Stimulated activated CD4-positive, alpha-beta T cell treated with anti-CD3 and anti-CD28 coated beads, Interleukin-1b, Interleukin-23, amount 100 ng/mL, for 1 hour (primary cell): ENCODE measurements at places on chromosomes 6 and 20.
A peak's percentile ranks its signal among the peaks of the same experiment; 100 is the strongest.

DNA sequence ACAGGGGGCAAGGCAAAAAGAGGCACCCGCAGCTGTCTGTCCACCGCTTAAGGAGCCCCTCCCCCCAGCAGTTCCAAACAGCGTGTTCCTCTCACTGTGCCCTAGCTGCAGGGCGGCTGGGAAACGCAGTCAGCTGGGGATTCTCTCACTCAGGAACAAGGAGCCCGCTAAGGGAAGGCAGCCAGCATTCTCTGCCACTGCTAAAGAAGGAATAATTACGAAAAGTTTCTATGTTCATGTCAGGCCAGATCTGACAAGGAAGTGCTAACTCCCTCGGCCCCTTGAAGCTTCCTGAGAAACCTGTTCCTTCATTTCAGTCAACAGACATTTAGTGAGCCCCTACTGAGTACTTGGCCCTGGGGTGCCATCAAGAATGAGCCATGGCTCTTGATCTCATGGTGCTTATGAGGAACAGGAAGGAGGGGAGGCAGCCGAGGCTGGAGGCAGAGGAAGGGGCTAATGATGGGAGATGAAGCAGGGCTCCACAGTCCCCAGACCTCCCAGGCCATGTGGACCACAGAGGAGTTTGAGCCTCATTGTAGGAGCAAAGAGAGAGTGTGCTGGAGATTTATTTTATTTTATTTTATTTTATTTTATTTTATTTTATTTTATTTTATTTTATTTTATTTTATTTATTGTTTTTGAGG is 101.7 kb upstream of the PMEPA1 start:
- DNase-seq: no peak

DNA sequence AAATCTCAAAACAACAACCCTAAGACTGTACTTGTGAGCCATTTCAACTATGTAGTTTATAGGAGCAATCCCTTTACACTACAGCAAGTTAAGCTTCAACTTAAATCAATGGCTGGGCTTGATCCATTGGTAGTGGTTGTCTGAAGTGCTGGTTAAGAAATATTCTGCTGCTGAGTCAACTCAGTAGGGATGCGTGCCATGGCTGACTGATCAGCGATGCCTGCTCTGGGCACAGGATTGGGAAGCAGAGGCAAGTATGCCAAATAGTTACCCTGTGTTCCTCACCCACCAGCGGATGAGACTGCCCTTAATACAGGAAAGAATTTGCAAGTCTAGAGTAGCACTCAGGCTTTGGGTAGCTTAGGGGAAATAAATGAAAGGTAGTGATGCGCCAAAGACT is 41.5 kb downstream of the GCM1 start:
- DNase-seq: no peak

GRCh38 chr6:134734312-134734869 is 215.5 kb downstream of the ALDH8A1 start:
- DNase-seq: no peak

GRCh38 chr6:42226161-42226611 is 8.5 kb upstream of the MRPS10 start:
- no peak for DNase-seq

DNA sequence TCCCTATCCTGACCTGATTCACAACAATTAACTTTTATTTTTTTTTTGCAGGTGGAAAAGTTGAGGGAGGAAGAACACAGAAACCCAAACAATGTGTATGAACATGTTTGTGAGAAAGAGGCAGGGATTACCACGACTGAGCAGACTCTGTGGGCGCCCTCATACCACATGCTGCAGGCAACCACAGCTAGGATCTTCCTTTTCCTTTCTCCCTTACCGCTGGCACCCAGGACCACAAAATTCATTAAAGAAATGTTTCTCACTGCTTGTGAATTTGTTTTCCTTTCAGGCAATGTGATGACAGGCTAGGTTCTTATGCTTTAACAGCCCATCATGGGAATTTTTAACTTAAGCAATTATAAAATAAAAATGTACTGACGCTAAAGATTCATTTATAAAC is 287.1 kb downstream of the GMDS start:
- DNase-seq: no peak

DNA sequence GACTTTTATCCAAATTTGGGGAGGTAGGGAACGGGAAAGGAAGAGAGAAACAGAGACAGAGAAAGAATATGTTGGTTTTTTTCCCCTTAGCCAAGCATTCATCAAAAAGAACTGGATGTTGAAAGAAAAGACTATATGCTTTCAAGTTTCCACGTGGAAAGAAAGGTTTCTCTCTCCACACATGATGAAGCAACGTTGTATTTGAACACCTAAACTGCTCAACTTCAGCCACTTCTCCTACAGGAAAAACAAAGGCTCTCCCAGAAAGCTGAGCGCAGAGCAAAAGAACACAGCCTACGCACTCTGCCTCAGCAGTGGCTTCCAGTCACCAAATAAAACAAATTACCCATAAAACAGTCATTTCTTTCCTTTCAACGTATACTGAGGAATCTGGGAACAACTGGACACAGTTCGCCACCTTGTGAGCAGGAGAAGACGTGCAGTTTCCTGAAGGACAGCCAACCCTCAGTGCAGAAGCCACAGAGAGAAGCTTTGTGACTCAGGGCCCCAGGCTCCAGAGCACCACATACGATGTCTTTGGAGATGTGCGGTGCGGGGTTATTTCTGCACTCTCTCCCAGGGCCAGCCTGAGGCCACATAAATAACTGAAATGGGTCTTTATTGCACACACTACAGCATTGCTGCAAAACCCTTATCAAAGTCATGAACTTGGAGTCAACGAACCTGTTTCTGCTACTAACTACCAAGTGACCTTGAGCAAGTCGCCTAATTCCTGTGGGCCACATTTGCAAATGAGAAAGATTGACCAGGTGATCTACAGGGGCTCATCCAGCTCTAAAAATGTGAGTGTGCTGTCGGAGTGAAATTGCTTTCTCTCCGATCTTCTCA is 10.1 kb downstream of the IL17F start:
- no peak for DNase-seq

- DNase-seq: no peak
Observed at GRCh38 chr6:154572556-154572955, 62.1 kb upstream of the CNKSR3 start.

- no peak for DNase-seq
Observed at GRCh38 chr20:40547483-40548091, 141.4 kb downstream of the MAFB start.

- no peak for DNase-seq
Observed at GRCh38 chr20:539848-540247, 3.7 kb downstream of the CSNK2A1 start.

- DNase-seq: no peak
Observed at GRCh38 chr6:47740714-47741113, 41.1 kb upstream of the OPN5 start.

GRCh38 chr6:1629316-1629715 is 19.6 kb downstream of the FOXC1 start:
- no peak for DNase-seq

- no peak for DNase-seq
Observed at GRCh38 chr6:147986846-147987245, 355.8 kb upstream of the SASH1 start.

DNA sequence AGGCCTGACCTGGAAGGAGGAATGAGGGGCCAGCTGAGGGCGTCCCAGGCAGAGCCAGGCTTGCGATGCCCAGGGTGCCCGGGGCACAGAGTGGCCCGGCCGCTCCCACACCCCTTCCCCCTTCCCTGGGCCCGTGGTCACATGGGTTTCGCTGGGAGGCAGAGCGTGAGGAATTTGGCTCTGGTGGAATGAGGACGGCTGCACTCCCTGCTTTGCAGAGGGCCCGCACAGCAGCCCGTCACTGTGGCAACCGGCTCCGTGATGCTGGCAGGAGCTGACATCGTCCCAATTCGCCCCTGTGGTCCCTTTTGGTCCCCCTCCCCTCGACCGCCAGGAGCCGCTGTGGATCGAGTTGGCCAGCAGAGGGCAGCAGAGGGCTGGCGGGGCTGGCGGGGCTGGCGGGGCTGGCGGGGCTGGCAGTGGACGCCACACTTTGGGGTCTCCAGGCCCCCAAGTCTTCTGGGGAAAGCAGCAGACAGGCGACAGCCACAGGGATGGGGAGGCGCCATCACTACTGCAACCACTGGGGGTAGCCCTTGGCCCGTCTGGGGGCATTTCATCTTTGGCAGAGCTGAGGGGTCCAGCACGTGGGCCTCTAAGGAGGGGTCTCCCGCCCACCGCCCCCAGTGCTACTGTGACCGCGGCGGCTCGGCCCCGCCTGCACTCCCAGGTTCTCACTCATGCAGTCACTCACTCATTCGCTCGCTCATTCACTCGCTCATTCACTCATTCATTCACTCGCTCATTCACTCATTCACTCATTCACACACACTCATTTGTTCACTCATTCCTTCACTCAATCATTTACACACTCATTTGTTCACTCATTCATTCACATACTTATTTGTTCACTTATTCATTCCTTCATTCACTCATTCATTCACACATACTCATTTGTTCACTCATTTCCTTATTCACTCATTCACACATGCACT is 49.7 kb upstream of the BHLHE23 start:
- DNase-seq: peak; percentile 20

DNA sequence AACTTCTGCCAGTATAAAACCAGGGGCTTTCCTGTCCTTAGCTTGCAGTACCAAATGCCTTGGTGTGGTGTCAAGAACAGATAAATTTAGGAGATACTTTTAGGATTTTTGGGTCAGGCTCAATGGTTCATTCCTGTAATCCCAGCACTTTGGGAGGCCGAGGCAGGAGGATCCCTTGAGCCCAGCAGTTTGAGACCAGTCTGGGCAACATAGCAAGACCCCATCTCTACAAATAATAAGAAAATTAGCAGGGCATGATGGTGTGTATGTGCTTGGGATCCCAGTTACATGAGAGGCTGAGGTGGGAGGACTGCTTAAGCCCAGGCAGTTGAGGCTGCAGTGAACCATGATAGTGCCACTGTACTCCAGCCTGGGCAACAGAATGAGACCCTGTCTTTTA is 3.2 kb upstream of the ZBTB12 start:
- DNase-seq: no peak

DNA sequence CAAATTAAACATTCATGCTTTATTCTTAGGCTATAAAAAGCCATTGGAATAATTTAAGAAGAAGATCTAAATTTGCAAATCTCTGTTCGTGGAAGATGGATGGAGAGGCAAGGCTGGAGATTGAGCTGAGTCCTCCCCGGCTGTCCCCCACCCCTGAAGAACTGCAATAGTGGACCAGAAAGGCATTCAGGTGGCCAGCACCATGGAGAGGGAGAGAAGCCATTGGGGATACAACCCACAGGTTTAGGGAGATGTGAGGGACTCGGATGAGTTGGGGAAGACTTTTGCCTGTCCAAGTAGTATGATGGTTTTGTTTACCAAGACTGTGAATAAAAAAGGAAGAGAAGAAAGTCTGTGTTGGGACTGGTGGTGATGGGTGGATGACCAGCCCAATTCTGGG is 120.8 kb downstream of the F13A1 start:
- no peak for DNase-seq

GRCh38 chr6:151057061-151057460 is 182.7 kb upstream of the AKAP12 start:
- no peak for DNase-seq

GRCh38 chr6:131036601-131037000 is 26.4 kb downstream of the EPB41L2 start:
- no peak for DNase-seq

- DNase-seq: no peak
Observed at GRCh38 chr6:44108471-44108870, 18.8 kb downstream of the MRPL14 start.

GRCh38 chr20:62032609-62033368 is 32.9 kb downstream of the TAF4 start:
- no peak for DNase-seq

DNA sequence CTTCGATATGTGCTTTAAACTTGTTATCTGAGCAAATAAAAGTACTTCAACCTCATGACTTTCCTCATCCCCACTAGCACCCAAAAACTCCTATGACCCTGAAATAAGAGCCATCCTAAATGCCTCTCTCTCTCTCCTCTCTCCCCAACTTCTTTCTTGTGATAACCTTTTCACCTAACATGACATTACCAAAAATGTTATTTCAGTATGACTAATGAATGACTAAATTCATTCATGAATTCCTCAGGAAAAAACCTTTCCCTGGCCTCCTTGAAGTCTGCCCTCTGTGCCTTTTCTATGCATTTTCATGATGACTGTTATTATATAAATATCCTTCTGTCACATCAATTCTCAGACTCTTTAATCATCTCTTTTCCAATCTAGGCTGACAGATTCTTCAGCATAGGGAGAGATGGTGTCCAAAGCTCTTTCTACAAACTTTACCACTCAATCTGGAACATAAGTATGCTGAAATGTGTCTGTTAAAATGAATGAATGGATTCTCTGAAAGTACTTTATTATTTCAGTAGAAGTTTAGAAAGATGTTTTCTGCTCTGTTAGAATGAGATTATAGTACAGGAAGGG is 114.3 kb upstream of the GGTLC1 start:
- no peak for DNase-seq

DNA sequence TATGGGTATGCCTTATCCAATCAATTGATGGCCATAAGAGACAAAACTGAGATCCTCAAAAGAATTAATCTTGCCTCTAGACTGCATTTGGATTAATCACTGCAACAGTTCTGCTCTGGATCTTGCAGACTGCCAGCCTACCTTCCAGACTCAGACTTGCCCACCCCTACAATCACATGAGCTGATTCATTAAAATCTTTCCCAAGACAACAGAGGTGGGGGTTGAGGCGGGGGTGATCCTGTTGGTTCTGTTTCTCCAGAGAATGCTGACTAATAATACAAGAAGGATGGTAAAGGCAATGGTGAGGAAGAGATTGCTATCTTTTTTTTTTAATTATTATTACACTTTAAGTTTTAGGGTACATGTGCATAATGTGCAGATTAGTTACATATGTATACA is 43.7 kb upstream of the MEI4 start:
- no peak for DNase-seq

DNA sequence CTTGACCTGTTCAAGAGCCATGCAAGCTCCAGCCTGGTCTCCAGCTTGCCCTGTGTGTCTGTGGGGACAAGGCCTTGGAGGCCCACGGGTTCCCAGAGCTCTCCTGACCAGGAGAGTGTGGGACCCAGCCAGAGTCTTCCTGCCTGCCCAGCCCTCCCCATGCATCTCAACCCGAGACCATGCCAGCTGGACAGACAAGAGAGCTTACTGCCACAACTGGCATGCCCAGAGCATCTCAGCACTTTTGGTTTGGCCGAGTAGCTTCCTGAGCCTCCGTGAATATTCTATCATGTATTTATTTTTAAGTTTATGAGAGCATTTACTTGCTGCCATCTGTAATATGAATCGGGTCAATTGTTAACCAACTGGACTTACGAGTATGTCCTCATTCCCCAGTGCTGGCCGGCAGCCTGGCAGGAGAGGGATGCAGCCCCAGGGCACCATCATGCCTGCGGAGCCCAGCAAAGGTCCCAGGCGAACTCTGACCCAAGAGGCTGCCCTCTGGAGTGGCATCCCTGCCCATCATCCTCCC is 14.9 kb downstream of the IP6K3 start:
- DNase-seq: no peak

- DNase-seq: no peak
Observed at GRCh38 chr20:4076671-4077070, 61.3 kb upstream of the RNF24 start.

- no peak for DNase-seq
Observed at GRCh38 chr6:15953152-15953880, 175.6 kb upstream of the MYLIP start.
